A549 treated with AZD2906 at 1 μM for 4 hours (cell line): ENCODE measurements at places on chromosomes 12 and 14. TPM values are rescaled to one million over a fixed set of nuclear protein-coding genes. Genes with fewer than 3 reads are reported as not detected.

Gene SLC35F4
- not detected in 5 replicates for total RNA-seq

Gene KRT75
- 0.09 to 0.17 TPM (median 0.11 TPM) in 4 of 5 replicates, not detected in the other for total RNA-seq

Gene PGF
- 5.0 to 6.2 TPM (median 5.9 TPM) in 5 replicates for total RNA-seq

Gene RTL1
- total RNA-seq, result 0.16 to 0.27 TPM (median 0.22 TPM) in 5 replicates

Gene SCNN1A
- 23.1 to 30.7 TPM (median 28.9 TPM) in 5 replicates for total RNA-seq

Gene TAS2R9
- total RNA-seq, result not detected in 5 replicates

Gene CPNE6
- total RNA-seq, result 0.05 to 0.12 TPM (median 0.06 TPM) in 4 of 5 replicates, not detected in the other

Gene CLEC6A
- not detected in 5 replicates for total RNA-seq

Gene RTN1
- 0.02 to 0.17 TPM in 2 of 5 replicates, not detected in the others for total RNA-seq

Gene IKZF4
- total RNA-seq, result 2.0 to 3.0 TPM (median 2.5 TPM) in 5 replicates

Gene PLEKHA5
- 5.7 to 8.9 TPM (median 7.0 TPM) in 5 replicates for total RNA-seq

Gene LRP1-AS
- not detected in 5 replicates for total RNA-seq

Gene FGF23
- total RNA-seq, result not detected in 5 replicates

Gene DBX2
- not detected in 5 replicates for total RNA-seq

Gene ZCCHC8
- 21.1 to 22.3 TPM (median 21.6 TPM) in 5 replicates for total RNA-seq

Gene PLEKHG7
- not detected in 5 replicates for total RNA-seq

Gene ENDOU
- total RNA-seq, result 0.02 to 0.07 TPM (median 0.05 TPM) in 4 of 5 replicates, not detected in the other

Gene GPR68
- total RNA-seq, result 0.24 to 0.49 TPM (median 0.38 TPM) in 5 replicates

Gene FAM161B
- total RNA-seq, result 1.4 to 1.9 TPM (median 1.7 TPM) in 5 replicates

Gene ACVR1B
- 14.9 to 19.7 TPM (median 17.0 TPM) in 5 replicates for total RNA-seq

Gene AGAP2
- total RNA-seq, result 0.09 to 0.23 TPM (median 0.16 TPM) in 5 replicates

Gene CMTM5
- not detected in 5 replicates for total RNA-seq

Gene MSI1
- total RNA-seq, result 1.0 to 1.5 TPM (median 1.3 TPM) in 5 replicates

Gene ACSM4
- not detected in 5 replicates for total RNA-seq

Gene DPPA3
- total RNA-seq, result not detected in 5 replicates

Gene TMEM19
- 29.4 to 32.8 TPM (median 31.3 TPM) in 5 replicates for total RNA-seq
